ENCODE measurements at places on chromosomes 5 and 9.

DNA sequence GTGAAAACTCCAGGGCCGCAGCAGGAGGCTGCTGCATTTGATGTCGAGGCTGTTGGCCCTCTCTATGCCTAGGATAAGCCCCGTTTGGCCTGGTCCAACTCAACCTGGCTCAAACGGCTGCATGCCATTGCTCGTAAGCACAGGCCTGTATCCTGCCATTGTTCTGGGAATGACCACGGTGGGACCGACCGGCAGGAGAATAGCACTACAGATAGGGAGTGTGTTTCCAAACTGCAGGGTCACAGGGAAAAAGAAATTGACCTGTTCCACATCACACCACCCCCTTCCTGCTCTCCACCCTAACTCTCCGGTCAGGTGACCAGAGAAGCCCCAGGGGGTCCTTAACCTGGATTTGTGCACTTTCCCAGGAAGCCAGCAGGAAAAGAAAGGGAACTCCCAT lies 278.7 kb upstream of the KLF4 start:
- DNase-seq, result no peak

- no peak for DNase-seq
Measured at GRCh38 chr9:6708732-6709131, 49.0 kb upstream of the KDM4C start.

DNA sequence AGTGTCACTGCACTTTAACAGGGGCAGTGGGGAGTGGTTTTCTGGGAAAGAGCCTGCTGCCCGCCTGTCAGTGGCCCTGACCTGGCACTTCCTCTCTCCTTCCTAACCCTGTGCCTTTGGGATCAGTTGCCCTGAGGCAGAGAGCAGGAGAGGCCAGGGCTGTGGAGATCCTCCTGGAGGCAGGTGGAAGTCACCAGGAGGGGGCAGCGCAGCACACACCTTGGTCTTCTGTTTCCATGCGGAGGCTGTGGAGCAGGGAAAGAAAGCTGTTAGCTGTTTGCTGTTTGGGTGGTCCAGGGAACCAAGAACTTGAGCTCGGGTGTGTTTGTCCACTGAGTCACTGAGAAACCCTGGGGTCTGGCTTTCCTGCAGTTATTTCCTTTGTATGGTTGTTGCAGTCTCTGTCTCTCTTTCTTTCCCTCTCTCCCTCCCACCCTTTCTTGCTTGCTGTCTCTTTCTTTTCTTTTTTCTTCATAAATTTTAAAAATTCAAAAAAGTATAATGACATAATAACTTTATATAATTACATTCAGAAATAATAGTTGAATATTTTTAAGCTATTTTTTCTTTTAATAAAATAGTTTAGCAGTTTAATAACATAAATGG lies 28.1 kb downstream of the NTRK2 start:
- DNase-seq, result peak; percentile 29

DNA sequence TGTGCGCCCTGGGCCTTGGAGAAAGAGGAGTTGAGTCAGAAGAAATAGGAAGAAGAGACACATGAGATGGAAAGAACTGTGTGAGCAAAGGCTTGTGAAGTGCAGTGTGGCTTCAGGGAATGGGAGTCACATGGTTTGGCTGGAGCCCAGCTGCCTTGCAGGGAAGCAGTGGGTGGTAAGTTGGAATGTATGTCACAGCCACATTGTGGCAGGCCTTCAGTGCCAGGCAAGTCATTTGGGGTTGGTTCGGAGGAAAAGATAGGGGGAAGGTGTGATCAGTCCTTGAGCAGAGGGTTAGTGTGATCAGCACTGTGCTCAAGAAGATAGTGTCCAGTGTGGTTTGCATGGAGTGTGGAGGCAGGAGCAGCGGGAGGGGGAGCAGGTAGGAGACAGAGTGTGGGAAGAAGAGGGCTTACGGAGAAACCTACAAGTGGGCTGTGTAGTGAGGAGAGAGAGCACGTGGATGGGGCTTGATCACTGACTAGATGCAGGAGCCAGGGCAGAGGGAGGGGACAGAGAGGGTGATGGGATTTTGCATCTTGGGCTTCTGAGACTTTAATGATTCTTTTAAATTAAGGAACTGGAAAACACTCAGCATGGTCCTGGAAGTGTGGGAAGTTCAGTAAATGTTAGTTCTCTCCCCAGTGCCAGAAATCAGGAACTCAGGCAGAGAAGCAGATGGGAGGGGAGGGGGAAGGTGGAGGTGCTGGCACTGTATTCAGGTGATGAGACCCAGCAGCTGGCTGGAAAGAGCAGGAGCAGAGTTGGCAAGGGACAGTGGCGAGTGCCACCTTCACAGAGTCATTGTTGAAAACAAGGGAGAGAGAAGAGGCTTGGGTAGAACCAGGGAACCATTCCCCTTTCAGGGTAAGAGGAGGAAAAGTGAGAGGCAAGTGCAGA lies 46.6 kb downstream of the ARHGAP26 start:
- no peak for DNase-seq

- DNase-seq, result peak; percentile 21
Measured at GRCh38 chr5:10288592-10289219, 19.0 kb downstream of the CMBL start.
